ENCODE measurements at places on chromosomes 7 and 10.

- peak; percentile 72 for DNase-seq
These were observed 1163.4 kb downstream of the CNTNAP2 start for GRCh38 chr7:147279964-147280374.

DNA sequence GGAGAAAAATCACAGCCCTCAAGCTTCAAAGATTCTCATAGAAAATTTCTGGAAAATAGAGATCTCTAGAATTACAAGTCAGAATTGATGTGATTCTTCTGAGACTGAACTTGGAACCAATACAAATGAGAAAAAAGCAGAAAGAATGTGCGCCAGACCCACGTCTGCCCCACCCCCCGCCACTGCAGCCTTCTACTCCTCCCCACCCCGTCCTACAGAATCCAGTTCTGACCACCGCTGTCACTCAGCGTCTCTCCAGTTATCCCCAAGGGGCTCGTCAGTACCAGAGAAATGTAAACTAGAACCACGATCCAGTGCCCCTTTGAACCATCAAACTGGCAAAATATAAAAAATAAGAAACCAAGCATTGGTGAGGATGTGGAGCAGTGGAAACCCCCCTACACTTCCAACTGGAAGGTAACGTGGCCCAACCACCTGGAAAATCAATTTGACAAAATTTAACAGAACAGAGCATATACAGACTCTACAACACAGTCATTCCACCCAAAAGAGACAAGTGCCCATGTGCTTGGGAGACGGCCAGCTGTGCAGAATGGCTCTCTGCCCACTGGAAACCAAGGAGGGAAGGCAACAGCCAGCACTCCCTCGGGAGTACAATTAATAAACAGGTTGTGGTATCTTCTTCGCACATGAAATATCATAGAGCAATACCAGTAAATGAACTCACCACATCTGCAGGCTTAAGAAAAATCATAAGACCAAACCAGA is 397.9 kb downstream of the TNS3 start:
- no peak for DNase-seq

GRCh38 chr10:110269374-110270318 is 35.1 kb downstream of the SMNDC1 start:
- peak; percentile 85 for DNase-seq

- DNase-seq, result no peak
These were observed 173.9 kb upstream of the STK17A start for GRCh38 chr7:43408981-43409380.

- DNase-seq, result no peak
These were observed 3.3 kb downstream of the MASTL start for GRCh38 chr10:27158421-27158820.

- no peak for DNase-seq
These were observed 19.9 kb upstream of the GPAM start for GRCh38 chr10:112203328-112204076.

DNA sequence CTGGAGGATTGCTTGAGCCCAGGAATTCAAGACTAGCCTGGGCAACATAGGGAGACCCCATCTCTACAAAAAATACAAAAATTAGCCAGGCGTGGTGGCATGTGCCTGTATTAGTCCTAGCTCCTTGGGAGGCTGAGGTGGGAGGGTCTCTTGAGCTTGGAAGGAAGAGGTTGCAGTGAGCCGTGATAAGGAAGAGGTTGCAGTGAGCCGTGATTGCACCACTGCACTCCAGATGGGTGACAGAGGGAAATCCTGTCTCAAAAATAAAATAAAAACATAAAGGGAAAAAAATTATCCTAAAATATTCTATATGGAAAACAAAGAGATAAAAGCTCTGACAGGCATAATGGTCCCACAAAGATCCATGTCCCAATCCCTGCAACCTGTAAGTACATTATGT is 87.9 kb upstream of the KAT6B start:
- no peak for DNase-seq
